Osteocyte (in vitro differentiated cells): ENCODE measurements at places on chromosomes 13 and 19. TPM values are rescaled to one million over a fixed set of nuclear protein-coding genes. Genes with fewer than 3 reads are reported as not detected.

- H3K27ac ChIP-seq, result no peak overlapping the region
- H3K36me3 ChIP-seq, result no peaks in the 10 kb centered on the region
- H3K4me1 ChIP-seq, result peaks cover 4% of the 10 kb centered on the region
- H3K27me3 ChIP-seq, result peaks cover 3% of the 10 kb centered on the region
Observed at GRCh38 chr13:25915840-25916518, 135.8 kb downstream of the SHISA2 start.

DNA sequence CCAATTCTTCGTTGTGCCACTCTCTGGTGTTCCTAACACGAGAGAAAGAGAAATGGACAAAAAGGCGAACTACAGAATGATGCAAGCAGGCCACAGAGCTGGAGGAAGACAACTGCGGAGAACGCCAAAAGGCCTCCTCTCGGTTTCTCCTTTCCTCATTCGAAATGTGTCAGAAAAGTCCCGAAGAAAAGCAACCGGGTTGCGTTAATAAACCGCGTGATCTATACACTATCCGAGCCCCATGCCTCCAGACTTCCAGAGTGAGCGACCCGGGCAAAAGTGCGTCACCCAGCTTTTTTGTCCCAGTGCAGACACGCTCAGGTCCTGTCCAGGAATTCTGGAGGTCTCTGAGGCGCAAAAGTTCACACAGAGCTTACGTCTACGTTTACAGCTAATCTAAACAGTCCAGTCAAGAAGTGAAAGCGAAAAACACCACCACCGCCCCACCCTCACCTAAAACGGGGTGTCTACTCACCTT is 413 bp downstream of the N4BP2L2 start:
- H3K4me3 ChIP-seq, result peak overlapping the region; percentile 93
- H3K36me3 ChIP-seq, result peaks cover 28% of the 10 kb centered on the region
- peaks cover 3% of the 10 kb centered on the region for H3K27me3 ChIP-seq
- peak overlapping the region; percentile 99 for H3K27ac ChIP-seq
- DNase-seq, result no peak

DNA sequence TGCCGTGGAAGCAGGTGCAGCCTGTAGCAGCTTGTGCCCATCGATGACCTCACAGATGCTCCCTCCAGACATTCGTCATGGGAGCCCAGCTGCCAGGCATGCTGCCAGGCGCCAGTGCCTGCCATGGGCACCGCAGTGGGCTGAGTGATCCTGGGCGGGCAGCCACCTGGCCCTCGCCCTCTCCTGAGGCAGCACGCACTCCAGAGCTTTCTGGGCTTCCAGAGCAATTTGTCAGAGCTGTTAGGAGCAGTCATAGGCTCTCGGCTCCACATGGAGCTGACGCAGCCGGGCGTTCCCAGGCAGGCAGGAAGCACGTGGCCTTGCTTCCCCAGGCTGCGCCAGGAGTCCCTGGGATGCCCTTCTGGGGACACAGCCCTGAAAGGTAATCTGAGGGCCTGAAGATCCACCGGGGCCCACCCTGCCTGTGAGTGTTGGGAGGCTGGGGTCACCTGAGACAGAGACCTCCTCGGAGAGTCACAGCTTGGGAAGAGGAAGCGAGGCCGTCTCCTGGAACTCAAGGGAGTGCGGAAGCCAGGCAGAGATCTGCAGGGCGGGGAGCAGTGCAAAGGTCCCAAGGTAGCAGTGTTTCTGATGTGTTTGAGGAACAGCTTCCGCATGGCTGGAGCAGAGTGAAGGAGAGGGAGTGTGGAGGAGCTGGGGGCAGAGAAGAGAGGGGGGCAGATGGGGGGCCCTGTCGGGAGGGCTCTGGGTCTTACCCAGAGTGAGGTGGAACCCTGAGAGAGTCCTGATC is 50.6 kb downstream of the DPF1 start:
- peaks cover 1% of the 10 kb centered on the region for H3K36me3 ChIP-seq
- DNase-seq, result no peak
- H3K27ac ChIP-seq, result no peak overlapping the region
- H3K4me3 ChIP-seq, result no peak overlapping the region

INAFM1 gene
- total RNA-seq, result 16.7 and 17.4 TPM in 2 replicates

ZNF541 gene
- not detected in 2 replicates for total RNA-seq

ERICH4 gene
- total RNA-seq, result not detected in 2 replicates

GPR183 gene
- total RNA-seq, result 0.19 TPM in 1 of 2 replicates, not detected in the other

GRCh38 chr13:34344816-34345215 is 526.9 kb downstream of the RFC3 start:
- no peak for DNase-seq
- no peak overlapping the region for H3K27ac ChIP-seq
- H3K4me1 ChIP-seq, result peaks cover 34% of the 10 kb centered on the region
- H3K4me3 ChIP-seq, result no peak overlapping the region
- no peaks in the 10 kb centered on the region for H3K36me3 ChIP-seq

USHBP1 gene
- not detected in 2 replicates for total RNA-seq

GRCh38 chr13:103161476-103161875 is 95.3 kb upstream of the SLC10A2 start:
- no peaks in the 10 kb centered on the region for H3K4me1 ChIP-seq
- no peak overlapping the region for H3K27ac ChIP-seq
- H3K36me3 ChIP-seq, result no peaks in the 10 kb centered on the region
- H3K4me3 ChIP-seq, result no peak overlapping the region
- DNase-seq, result no peak
- H3K27me3 ChIP-seq, result peaks cover 27% of the 10 kb centered on the region

DNA sequence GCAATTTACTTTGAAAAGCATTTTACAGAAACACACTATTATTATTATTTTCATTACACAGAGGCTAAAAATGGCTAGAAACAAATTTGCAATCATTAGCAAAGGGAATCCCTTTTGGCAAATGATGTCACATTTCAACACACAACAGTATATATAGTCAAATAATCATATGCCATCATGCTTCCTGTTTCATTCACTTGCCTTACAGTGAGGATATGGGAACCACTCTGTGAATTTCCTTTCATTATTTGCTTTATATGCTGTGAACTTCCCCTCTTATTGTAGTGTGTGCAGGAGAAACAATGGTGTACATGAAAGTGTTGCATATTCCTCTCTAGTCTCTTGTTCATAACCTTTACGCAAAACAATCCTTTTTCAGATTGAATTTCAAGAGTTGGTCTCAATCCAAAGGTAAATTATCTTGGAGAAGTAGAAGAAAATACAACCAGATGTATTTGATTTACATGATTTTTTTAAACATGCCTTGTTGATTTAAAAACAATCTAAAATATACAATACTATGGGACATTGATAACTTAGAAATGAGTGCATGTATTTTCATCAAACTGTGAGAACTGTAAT is 657.3 kb downstream of the EFNB2 start:
- no peaks in the 10 kb centered on the region for H3K36me3 ChIP-seq
- H3K4me3 ChIP-seq, result no peak overlapping the region
- no peak overlapping the region for H3K27ac ChIP-seq
- no peaks in the 10 kb centered on the region for H3K4me1 ChIP-seq
- no peaks in the 10 kb centered on the region for H3K27me3 ChIP-seq
- no peak for DNase-seq

GJA3 gene
- total RNA-seq, result not detected in 2 replicates

DNA sequence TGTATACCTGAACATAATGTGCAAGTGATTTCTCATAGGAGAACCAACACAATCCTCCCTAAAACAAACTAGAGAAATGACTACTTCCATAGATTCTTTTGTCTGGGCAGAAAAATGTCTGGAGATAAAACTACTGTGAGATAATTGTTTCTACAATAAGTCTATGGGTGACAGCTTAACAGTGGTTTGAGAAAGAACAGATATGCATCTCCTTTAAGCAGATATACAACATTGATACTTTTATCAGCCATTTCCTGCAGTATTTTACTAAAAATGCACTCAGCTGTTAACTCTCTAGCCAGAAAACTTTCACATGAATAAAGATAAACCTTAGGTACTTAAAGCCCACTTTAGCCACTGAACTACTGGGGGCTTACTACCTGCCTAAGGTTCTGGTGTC is 1132.4 kb downstream of the EFNB2 start:
- no peak for DNase-seq
- H3K27me3 ChIP-seq, result no peaks in the 10 kb centered on the region
- no peak overlapping the region for H3K27ac ChIP-seq
- H3K4me3 ChIP-seq, result no peak overlapping the region
- H3K36me3 ChIP-seq, result no peaks in the 10 kb centered on the region
- no peaks in the 10 kb centered on the region for H3K4me1 ChIP-seq

GRCh38 chr19:28882818-28883217 is 330.1 kb downstream of the UQCRFS1 start:
- peak overlapping the region; percentile 27 for H3K27ac ChIP-seq
- no peak for DNase-seq
- no peak overlapping the region for H3K4me3 ChIP-seq
- H3K36me3 ChIP-seq, result no peaks in the 10 kb centered on the region
- H3K27me3 ChIP-seq, result no peaks in the 10 kb centered on the region

DIRAS1 gene
- 5.8 and 6.9 TPM in 2 replicates for total RNA-seq

DNA sequence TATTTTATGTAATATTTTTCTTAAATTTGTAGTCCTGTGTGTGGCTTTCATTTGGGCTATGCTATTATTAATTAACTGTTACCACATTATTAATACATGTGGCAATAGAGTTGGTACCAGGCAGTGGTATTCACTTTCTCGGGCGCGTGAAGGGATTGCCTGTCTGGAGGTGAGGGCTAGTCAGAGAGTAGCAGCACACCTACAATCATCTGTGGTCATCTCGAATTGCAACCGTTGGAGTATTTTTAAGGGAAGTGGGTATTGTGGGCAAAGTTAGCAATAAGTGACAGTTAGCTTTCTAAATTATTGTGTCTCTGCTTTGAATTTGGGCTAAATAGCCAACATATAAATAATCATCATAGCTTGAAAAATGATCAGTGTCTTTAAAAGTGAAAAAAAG is 20.0 kb upstream of the GPR18 start:
- H3K36me3 ChIP-seq, result no peaks in the 10 kb centered on the region
- H3K27me3 ChIP-seq, result no peaks in the 10 kb centered on the region
- no peak for DNase-seq
- H3K4me1 ChIP-seq, result peaks cover 21% of the 10 kb centered on the region
- no peak overlapping the region for H3K4me3 ChIP-seq

DNA sequence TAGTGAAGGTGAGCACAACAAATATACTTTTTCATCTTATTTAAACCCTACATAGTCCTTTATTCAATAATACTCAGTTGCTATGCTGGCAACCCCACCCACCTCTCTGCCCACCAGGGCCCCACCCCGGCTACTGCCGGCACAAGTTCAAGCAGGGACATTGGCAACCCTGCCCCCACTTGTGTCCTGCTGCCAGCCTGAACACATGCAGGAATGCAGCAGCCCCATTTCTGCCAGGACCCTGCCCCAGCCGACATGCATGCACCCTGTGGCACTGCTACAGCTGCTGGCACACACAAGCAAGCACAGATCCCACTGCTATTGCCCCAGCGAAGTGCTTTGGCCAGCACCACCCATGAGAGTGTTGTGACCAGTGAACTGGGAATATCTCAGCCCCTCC is 289.8 kb downstream of the COG6 start:
- no peak for DNase-seq
- no peak overlapping the region for H3K4me3 ChIP-seq
- H3K36me3 ChIP-seq, result no peaks in the 10 kb centered on the region
- H3K27ac ChIP-seq, result no peak overlapping the region
- H3K4me1 ChIP-seq, result peaks cover 4% of the 10 kb centered on the region

GRCh38 chr13:75579529-75579928 is 29.9 kb downstream of the UCHL3 start:
- no peak overlapping the region for H3K27ac ChIP-seq
- no peaks in the 10 kb centered on the region for H3K27me3 ChIP-seq
- H3K36me3 ChIP-seq, result peaks cover 27% of the 10 kb centered on the region
- DNase-seq, result no peak
- peaks cover 9% of the 10 kb centered on the region for H3K4me1 ChIP-seq

GRCh38 chr13:97002581-97002980 is 8.3 kb upstream of the OXGR1 start:
- no peak overlapping the region for H3K27ac ChIP-seq
- peaks cover 11% of the 10 kb centered on the region for H3K4me1 ChIP-seq
- H3K36me3 ChIP-seq, result no peaks in the 10 kb centered on the region
- no peak for DNase-seq
- no peak overlapping the region for H3K4me3 ChIP-seq

GRCh38 chr19:44164327-44164672 is 600 bp upstream of the ZNF226 start:
- H3K27ac ChIP-seq, result peak overlapping the region; percentile 100
- H3K27me3 ChIP-seq, result no peaks in the 10 kb centered on the region
- H3K4me3 ChIP-seq, result peak overlapping the region; percentile 98
- no peak for DNase-seq
- peaks cover 23% of the 10 kb centered on the region for H3K4me1 ChIP-seq

GRCh38 chr19:8001995-8002849 is 3.2 kb downstream of the ELAVL1 start:
- peaks cover 34% of the 10 kb centered on the region for H3K4me1 ChIP-seq
- H3K4me3 ChIP-seq, result peak overlapping the region; percentile 69
- peak overlapping the region; percentile 85 for H3K27ac ChIP-seq
- DNase-seq, result peak; percentile 95
- no peaks in the 10 kb centered on the region for H3K27me3 ChIP-seq
- no peaks in the 10 kb centered on the region for H3K36me3 ChIP-seq

NFKBIB gene
- 18.0 and 18.7 TPM in 2 replicates for total RNA-seq

DNA sequence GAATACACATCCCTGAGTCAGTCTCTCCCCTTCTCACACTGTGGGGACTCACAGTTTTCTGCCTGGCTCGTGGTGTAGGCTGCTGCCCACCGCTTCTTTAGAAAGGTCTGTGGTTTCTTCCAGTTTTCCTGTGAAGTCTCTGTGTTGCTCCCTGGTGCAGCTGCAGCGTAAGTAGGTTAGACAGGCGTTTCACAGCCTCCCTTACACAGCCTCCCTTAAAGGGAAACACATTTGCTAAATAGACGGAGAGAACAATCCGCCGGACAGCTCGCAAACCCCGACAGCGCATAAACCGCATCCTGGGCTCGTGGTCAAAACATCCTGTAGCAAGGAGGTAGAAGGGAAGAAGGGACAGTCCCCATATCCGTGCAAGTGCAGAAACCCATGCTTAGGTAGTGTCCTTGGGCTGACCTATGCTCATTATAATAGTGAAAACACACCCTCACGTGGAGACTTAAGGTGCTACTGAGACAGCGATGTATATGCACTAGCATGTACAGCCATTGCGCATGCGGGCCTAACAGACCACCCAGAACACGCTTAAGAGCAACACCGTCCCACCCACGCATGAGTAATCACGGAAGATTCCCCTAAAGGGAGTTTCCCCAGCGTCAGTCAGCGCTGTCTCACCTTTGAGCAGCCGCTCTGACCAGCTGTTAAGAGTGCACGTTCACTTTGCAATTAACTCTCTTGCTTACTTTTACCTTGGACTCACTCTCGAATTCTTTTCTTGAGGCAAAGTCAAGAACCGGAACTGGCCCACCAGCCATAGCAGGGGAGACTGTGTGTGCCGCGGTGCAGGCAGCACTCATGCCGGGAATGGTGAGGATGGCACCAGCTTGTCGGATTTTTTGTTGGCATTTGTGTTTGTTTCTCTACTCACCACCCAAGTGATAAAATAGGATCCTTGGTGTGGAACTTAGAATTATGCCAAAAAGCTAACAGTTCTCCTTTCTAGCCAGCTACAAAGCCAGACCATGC is 16.6 kb downstream of the SIGLEC8 start:
- no peaks in the 10 kb centered on the region for H3K27me3 ChIP-seq
- no peak for DNase-seq

DNA sequence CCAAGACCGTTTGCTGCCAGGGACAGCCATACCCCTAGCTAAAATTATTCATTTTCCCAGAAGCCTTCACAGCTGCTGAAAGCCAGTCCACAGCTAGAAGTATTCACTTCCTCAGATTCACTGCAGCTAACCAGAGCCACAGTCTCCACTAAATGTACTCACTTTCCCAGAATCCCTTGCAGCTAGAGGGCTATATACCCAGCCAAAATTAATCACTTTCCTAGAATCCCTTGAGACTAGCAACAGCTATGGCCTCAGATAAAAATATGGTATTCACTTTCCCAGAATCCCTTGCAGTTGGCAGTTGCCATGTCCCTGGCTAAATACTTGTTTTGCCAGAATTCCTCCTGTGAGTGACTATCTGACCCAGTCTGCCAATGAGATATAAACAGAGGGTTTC is 13.8 kb upstream of the MEIS3 start:
- peaks cover 11% of the 10 kb centered on the region for H3K4me1 ChIP-seq
- no peaks in the 10 kb centered on the region for H3K36me3 ChIP-seq
- H3K27me3 ChIP-seq, result no peaks in the 10 kb centered on the region
- DNase-seq, result no peak
- H3K4me3 ChIP-seq, result no peak overlapping the region
